NCI-H2081 (cell line): ENCODE measurements at places on chromosomes 12 and 14.

GRCh38 chr12:55060470-55060869, 40.7 kb downstream of the NEUROD4 start:
- DNase-seq: no peak

GRCh38 chr14:75877292-75877691, 104.5 kb downstream of the TGFB3 start:
- no peak for DNase-seq

GRCh38 chr12:104467346-104467837, 10.6 kb downstream of the CHST11 start:
- no peak for DNase-seq

GRCh38 chr12:107843351-107844311, 69.1 kb downstream of the ASCL4 start:
- DNase-seq: no peak

DNA sequence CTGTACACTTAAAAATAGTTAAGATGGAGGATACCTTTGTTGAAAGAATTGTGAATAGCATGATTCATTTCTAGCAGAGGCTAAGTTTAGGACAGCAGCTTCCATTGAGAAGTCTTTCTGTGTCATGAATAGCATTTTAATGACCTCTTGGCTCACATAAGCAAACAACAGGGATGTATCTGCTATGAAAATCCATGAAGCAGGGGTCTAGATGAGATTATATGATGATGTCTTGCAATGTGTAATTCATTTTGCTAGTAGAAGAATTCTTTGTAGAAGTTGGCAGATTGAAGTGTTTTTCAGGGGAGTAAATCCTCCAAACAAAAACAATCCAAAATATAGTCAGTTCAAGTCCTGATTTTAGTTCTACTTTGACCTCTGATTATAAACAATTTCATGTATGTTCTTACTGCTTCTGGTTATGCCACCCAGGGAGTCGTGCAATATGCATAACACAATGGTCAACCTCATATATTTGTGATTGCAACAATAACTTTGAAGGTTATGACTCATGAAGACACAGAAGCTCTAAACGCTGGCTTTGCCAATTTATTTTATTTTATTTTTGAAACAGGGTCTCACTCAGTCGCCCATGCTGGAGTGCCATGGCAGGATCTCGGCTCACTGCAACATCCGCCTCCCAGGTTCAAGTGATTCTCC, 6.9 kb upstream of the RD3L start:
- no peak for DNase-seq
